ENCODE measurements at places on chromosomes 2 and 18.
A peak's percentile ranks its signal among the peaks of the same experiment; 100 is the strongest.

GRCh38 chr18:23487738-23488570 lies 15.4 kb upstream of the RMC1 start:
- no peak for DNase-seq

DNA sequence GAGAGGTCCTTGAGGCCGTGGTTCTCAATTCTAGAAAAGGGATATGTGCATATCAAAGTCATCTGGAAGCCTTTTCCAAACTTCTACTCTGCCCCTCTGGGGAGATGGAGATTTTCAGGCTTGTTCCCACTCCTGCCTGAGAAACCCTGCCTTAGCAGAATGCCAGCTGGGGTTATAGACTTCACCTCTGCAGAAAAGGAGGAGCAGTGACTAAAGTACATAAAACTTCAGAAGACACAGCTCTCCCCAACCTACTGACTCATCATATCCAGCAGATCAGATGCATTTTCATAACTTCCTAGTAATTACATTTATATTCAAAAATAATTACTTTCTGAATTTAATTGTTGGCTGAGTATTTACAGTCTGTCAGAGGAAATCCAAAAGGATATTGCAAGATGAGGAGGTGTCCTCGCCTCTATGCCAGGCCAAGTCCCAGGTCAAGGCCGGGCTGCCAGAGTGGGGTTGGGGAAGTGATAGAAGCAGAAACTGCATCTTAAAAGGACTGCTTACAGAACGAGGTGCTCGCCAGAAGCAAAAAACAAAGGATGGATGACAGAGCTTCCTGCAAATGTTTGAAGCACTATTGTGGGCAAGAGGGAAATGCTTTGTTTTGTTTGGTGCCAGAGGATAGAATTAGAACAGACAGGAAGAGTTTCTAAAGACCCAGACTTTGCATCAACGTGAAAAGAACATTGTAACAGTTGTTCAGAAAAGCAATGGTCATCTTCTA lies 75.6 kb upstream of the APCDD1 start:
- DNase-seq, result no peak

DNA sequence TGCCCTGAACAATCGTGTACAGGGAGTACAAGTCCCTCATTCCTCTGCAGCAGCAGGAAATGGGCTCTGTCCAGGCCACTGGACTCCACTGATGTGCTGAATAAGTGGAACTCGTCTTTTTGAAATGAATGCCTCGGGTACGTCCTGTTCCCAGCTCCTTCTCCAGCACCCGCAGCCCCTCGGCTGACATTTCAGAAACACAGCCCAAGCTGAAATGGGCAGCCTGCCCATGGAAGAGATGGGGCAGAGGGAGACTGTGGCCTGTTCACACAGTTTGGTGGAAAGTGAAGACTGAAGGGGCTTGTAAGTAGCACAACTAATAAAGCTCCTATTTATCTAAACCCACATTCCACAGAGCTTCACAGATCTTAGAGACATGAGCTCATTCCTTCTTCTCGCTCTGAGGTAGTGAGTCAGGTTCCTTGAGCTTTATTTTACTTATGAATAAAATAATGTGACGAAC lies 498.6 kb downstream of the TXNL1 start:
- peak; percentile 66 for DNase-seq

DNA sequence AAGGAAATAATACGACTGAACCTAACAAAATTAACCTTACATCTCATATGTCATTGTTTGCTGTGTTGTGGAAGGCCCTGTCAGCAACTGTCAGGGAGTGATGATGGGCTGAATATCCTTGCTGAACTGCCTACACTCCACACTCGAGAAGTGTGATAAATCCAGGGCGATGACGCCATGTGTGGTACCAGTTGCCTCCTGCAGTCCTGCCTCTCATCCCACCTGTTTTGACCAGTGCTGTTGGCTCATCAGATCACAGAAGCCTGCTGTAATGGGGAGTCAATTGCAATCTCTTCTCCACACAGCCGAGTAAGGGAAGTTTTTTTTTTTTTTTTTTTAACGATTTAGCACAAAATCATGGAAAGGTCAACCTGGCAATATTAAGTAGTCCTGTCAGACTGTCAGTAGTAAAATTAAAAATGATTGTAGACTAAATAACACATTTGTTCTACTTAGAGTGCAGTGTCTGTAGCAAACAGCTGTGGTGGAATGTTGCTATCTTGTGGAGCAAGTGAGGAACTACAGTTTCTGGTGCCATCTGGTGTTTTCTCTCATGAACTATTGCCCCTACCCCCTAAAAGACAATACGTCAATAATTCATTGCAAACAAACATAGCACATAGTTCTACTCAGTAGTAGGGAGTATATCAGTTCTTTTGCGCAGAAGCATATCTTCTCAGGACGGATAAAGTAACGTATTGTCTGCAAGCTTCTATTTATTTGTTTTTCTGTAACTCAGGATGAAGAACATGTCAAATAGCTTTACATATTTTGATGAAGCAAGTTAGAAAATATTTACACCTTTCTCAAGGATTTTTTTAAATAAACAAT lies 347.6 kb downstream of the CTNNA2 start:
- no peak for DNase-seq

DNA sequence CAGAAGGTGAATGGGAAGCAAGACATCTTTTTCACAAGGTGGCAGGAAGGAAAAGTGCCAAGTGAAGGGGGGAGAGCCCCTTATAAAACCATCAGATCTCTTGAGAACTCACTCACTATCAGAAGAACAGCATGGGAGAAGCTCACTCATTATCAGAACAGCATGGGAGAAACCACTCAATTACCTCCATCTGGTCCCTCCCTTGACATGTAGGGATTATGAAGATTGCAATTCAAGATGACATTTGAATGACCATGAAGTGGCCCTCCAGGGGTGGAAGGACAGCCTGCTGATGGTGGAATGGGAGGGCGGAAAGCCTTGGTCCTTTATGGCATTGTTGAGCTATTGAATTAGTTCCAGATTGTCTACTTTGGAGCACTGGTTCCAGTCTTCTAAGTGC lies 413.0 kb upstream of the MEX3C start:
- DNase-seq, result no peak

DNA sequence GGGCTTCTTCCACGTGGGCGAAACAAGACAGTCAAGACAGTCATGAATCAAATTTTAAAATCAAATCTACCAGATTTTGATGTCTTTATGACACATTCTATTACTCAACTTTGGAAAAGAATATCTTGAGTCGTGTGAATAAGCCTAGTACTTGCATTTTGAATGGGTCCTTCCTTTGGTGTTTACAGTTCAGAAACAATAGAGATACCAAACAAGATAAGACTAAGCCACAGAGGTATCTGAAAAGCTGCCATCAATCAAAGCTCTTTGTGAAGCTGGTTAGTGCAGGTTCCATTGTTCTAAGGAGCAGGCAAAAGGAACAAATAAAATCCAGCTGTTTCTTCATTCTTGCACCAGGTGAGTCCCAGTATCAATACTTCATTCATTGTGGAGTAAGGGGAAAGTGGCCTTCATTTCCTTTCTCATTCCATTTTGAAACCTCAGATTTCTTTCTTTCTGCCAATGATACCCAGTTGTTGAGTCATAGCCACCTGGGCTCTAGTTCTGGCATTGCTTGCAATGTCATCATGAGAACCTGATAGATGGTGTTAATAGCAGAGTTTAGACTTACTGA lies 151.7 kb upstream of the L3MBTL4 start:
- DNase-seq, result no peak

- DNase-seq, result no peak
Observed at GRCh38 chr2:171835386-171835785, 58.7 kb downstream of the SLC25A12 start.

Data from brain microvascular endothelial cell (primary cell).